ENCODE measurements at places on chromosomes 4 and X. TPM values are rescaled to one million over a fixed set of nuclear protein-coding genes. Genes with fewer than 3 reads are reported as not detected.
A peak's percentile ranks its signal among the peaks of the same experiment; 100 is the strongest.

Gene SLC34A2
- total RNA-seq, result not detected

Gene ZNF157
- total RNA-seq, result 0.07 TPM

Gene NAA11
- total RNA-seq, result not detected

Gene ADAMTS3
- 3.2 TPM for total RNA-seq

- no peak for DNase-seq
- no peak overlapping the region for H3K4me3 ChIP-seq
- no peaks in the 10 kb centered on the region for H3K27me3 ChIP-seq
- H3K27ac ChIP-seq, result no peak overlapping the region
- H3K4me1 ChIP-seq, result peaks cover 15% of the 10 kb centered on the region
Observed at GRCh38 chrX:71291381-71291780, 7.9 kb downstream of the NONO start.

DNA sequence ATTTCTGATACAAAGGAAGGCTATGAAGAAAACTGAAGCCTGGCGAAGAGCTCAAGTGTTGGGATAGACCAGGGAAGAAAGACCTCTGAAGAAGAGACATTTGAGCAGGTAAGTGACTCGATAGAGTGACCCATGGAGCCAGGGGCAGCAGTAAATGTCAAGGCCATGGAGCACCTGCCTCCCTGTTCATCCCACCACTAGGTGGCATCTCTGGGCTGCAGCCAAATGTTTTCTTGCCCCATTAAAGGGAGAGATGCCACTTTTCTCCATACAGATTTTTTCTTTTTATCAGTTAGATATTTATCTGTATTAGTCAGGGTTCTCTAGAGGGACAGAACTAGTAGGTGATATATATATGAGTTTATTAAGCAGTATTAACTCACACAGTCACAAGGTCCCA is 4.9 kb upstream of the ZNF81 start:
- DNase-seq, result peak; percentile 73
- peaks cover 8% of the 10 kb centered on the region for H3K4me1 ChIP-seq
- H3K27me3 ChIP-seq, result no peaks in the 10 kb centered on the region
- H3K4me3 ChIP-seq, result no peak overlapping the region

DNA sequence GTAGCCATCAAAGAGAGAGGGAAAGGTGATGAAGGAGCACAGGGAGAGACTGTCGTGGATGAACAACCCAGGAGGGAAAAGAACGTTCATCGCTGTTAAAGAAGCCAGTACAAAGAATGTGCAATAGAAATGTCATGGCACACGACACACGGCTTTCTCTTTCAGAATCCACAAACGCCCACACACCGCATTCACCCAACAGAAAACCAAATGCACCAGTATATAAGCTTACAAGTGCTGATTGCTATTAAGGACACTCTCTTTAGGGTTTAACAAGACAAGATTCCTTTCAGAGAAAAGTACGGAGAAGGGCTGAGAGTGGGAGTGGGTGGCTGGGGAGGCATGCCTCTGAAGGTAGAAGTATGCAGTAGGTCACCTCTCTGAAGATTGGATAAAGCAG is 80.2 kb downstream of the C4orf51 start:
- no peak for DNase-seq
- no peaks in the 10 kb centered on the region for H3K4me1 ChIP-seq
- H3K27ac ChIP-seq, result no peak overlapping the region
- no peaks in the 10 kb centered on the region for H3K27me3 ChIP-seq
- H3K36me3 ChIP-seq, result peaks cover 8% of the 10 kb centered on the region

DNA sequence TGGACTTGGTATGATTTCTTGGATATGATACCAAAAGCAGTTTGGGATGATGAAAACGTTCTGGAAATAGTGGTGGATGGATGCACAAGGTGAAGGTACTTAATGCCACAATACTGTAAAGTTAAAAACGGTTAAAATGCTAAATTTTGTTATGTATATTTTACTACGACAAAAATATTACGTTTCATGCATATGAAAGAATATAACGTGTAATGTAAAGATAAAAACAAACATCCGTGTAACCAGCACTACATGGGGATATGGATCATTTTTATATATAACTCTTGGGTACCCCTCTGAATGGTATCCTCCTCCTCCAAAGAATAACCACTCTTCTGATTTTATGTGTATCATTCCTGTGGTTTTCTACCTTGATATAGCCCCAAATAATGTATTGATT is 862 bp upstream of the CENPU start:
- H3K36me3 ChIP-seq, result peaks cover 6% of the 10 kb centered on the region
- peaks cover 12% of the 10 kb centered on the region for H3K4me1 ChIP-seq
- DNase-seq, result no peak
- no peak overlapping the region for H3K27ac ChIP-seq
- H3K4me3 ChIP-seq, result peak overlapping the region; percentile 69

DNA sequence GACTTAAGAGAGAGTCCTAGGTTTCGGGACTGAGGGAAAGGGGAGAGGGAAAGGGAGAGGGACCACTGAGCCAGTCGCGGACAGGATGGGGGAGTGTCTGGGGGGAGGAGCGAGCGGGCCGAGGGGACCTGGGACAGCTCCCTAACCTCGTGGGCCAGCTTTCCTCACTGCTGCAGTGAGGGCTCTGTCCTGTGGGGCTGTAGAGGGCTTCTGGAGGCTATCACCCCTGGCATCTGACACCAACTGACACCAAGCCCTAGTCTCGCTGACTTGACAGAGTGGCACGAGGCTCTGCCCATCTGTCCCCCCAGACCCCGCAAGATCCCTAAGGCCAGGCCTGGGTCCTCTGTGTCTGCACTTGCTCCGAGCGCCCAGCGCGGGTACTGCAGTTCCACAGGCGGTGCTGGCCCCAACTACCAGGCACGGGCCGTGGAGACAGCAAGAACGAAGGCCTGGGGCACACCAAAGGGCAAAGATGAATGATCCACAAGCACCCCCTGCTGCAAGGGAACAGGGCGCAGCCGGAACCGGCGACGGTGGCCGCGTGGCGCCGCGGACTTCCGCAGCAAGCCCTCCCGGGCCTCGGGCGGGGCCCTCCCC is 465 bp downstream of the HAUS7 start:
- peak; percentile 28 for DNase-seq
- H3K36me3 ChIP-seq, result no peaks in the 10 kb centered on the region
- H3K4me3 ChIP-seq, result peak overlapping the region; percentile 95
- no peaks in the 10 kb centered on the region for H3K4me1 ChIP-seq

DNA sequence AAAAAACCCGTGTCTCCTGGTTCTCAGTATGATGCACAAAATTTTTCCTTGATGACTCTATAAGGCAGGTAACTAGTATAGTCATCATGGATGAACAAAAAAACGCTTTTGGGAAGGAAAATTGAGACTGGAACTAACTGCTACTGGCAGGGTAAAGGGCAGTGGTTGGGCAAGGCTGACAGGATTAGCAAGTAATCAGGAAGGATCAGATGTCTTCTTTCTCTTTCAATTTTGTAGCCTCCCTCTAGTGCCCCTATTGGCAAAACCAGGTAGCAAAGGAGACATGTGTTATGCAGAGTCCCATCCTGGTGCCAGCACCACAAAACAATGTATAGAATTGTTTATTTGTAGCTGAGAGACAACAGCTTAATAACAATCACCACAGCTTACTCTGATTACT is 12.8 kb upstream of the SLITRK4 start:
- H3K4me3 ChIP-seq, result no peak overlapping the region
- H3K27me3 ChIP-seq, result no peaks in the 10 kb centered on the region
- H3K27ac ChIP-seq, result peak overlapping the region; percentile 36
- H3K4me1 ChIP-seq, result peaks cover 16% of the 10 kb centered on the region
- DNase-seq, result peak; percentile 73

DNA sequence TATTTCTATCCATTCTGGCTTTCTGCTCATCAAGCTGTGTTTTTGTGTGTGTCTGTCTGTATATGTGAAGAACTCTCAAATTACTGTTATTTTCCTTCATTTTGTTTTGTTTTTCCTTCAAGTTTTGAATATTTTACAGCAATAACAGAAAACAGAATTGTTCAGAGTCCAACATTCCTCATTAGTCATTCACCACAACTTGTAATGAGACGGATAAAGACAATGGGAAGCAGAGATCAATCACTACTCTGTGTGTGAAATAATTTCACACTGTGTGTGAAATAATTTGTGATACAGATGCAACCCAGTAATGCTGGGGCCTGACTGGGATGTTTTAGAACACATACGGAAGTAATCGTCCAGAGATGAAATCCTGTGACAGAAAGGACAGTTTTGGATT is 55.2 kb downstream of the HPGD start:
- H3K4me3 ChIP-seq, result no peak overlapping the region
- no peak overlapping the region for H3K27ac ChIP-seq
- no peaks in the 10 kb centered on the region for H3K27me3 ChIP-seq
- DNase-seq, result no peak

- H3K27ac ChIP-seq, result no peak overlapping the region
- no peaks in the 10 kb centered on the region for H3K27me3 ChIP-seq
- DNase-seq, result no peak
- no peaks in the 10 kb centered on the region for H3K36me3 ChIP-seq
- no peaks in the 10 kb centered on the region for H3K4me1 ChIP-seq
- H3K4me3 ChIP-seq, result no peak overlapping the region
Observed at GRCh38 chr4:35734381-35735098, 509.8 kb downstream of the ARAP2 start.

DNA sequence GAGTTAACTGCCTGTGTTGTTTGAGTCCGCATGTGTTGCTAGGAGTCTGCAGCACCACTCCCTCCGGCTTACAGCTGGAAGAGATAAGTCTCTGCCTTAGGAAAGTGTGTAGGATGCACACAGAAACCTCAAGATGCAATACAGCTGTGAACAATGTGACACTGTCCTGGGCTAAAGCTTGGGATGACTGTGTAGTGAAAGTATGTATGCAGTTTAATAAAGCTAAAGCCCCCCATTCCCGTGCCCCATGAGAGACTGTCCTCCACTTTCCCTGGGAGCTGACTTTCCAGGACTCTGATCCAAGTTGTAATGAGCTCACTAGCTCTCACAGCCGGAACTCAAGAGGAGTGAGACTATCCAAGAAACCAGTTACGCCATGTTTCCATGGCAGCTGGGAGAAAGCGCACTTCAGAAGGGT is 156.6 kb upstream of the FTHL17 start:
- no peaks in the 10 kb centered on the region for H3K36me3 ChIP-seq
- H3K4me1 ChIP-seq, result no peaks in the 10 kb centered on the region
- H3K27me3 ChIP-seq, result no peaks in the 10 kb centered on the region
- H3K4me3 ChIP-seq, result no peak overlapping the region
- H3K27ac ChIP-seq, result no peak overlapping the region
- no peak for DNase-seq

DNA sequence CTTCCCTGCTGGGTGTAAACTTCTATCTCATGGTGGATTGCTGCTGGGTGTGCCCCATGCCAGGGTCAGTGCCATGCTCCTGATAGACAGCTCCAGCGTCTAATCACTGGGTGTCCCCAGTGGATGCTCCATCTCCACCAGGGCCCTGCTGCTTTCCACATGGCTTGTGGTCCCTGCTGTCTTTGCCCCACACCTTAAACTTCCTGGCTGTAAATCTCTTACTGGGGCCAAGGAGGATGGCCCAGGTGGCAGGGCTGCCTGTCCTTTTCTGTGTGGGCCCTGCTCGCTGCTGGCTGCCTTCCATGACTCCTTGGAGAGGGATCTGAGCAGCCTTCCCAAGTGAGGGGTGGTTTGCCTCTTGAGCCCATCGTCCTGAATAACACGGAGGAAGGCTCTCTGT is 51.8 kb downstream of the RGS12 start:
- H3K4me1 ChIP-seq, result peaks cover 11% of the 10 kb centered on the region
- no peaks in the 10 kb centered on the region for H3K36me3 ChIP-seq
- H3K27ac ChIP-seq, result no peak overlapping the region
- DNase-seq, result no peak

- no peaks in the 10 kb centered on the region for H3K27me3 ChIP-seq
- H3K4me3 ChIP-seq, result no peak overlapping the region
- DNase-seq, result no peak
- H3K36me3 ChIP-seq, result no peaks in the 10 kb centered on the region
- no peaks in the 10 kb centered on the region for H3K4me1 ChIP-seq
Observed at GRCh38 chrX:112644713-112645112, 35.0 kb downstream of the LHFPL1 start.

GRCh38 chr4:30904588-30904987 is 184.4 kb downstream of the PCDH7 start:
- no peak overlapping the region for H3K4me3 ChIP-seq
- H3K27me3 ChIP-seq, result no peaks in the 10 kb centered on the region
- H3K4me1 ChIP-seq, result no peaks in the 10 kb centered on the region
- no peak overlapping the region for H3K27ac ChIP-seq
- H3K36me3 ChIP-seq, result no peaks in the 10 kb centered on the region

- no peak for DNase-seq
- no peaks in the 10 kb centered on the region for H3K36me3 ChIP-seq
- peak overlapping the region; percentile 13 for H3K4me3 ChIP-seq
Observed at GRCh38 chr4:89469516-89469915, 161.9 kb upstream of the GPRIN3 start.

DNA sequence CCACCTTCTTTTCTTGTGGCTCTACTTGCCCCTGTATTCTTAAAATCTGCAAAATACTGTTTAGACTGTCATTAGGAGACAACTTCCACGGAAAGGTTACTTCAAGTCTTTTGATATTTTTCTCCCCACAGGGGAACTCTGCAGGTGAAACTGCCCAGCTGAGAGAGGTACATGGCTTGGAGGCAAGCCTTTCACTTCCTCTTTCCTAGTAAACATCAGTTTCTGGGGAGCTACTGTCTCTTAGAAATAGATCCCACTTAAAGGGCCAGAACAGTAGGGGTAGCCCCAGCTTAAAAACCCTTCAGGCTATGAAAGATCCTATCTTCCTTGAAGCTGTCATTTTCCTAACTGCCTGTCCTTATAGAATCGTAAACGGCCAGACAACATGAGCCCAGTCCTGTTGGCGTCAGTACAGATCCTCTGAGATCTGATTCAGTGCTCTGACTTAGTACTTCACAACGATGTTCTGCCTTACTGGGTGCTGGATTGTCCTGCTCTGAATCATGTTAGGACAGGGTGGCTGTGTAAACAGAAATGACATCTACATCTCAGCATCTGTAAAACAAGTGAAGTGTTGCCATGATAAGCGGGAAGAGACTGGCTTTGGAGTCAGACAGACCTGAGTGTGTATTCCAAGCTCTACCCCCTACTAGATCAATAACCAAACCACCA is 102.1 kb downstream of the ITIH6 start:
- peaks cover 7% of the 10 kb centered on the region for H3K4me1 ChIP-seq
- no peaks in the 10 kb centered on the region for H3K36me3 ChIP-seq
- peak; percentile 39 for DNase-seq
- H3K27me3 ChIP-seq, result no peaks in the 10 kb centered on the region
- H3K27ac ChIP-seq, result no peak overlapping the region

GRCh38 chr4:25925486-25926201 is 11.6 kb downstream of the SMIM20 start:
- DNase-seq, result peak; percentile 46
- H3K4me1 ChIP-seq, result no peaks in the 10 kb centered on the region
- H3K4me3 ChIP-seq, result no peak overlapping the region
- H3K27ac ChIP-seq, result no peak overlapping the region
- H3K36me3 ChIP-seq, result no peaks in the 10 kb centered on the region

- H3K36me3 ChIP-seq, result no peaks in the 10 kb centered on the region
- no peak overlapping the region for H3K4me3 ChIP-seq
- no peak for DNase-seq
- no peaks in the 10 kb centered on the region for H3K4me1 ChIP-seq
- H3K27me3 ChIP-seq, result no peaks in the 10 kb centered on the region
Observed at GRCh38 chrX:23127586-23127985, 127.8 kb downstream of the DDX53 start.

- peaks cover 14% of the 10 kb centered on the region for H3K4me1 ChIP-seq
- H3K36me3 ChIP-seq, result no peaks in the 10 kb centered on the region
- no peak overlapping the region for H3K4me3 ChIP-seq
- no peak overlapping the region for H3K27ac ChIP-seq
- peak; percentile 61 for DNase-seq
Observed at GRCh38 chrX:24643116-24643515, 4.0 kb downstream of the PCYT1B start.

Measured in PC-3 (cell line).